ENCODE measurements at places on chromosomes 5 and 9. TPM values are rescaled to one million over a fixed set of nuclear protein-coding genes. Genes with fewer than 3 reads are reported as not detected.

CNTNAP3 gene
- total RNA-seq = 11.0 TPM

SLC46A2 gene
- not detected for total RNA-seq

PLCXD3 gene
- total RNA-seq = 0.13 TPM

IL3 gene
- total RNA-seq = not detected

LMAN2 gene
- total RNA-seq = 199 TPM

SPINK6 gene
- 0.49 TPM for total RNA-seq

PCDHB6 gene
- total RNA-seq = 0.89 TPM

MLANA gene
- total RNA-seq = not detected

MAT2B gene
- 44.6 TPM for total RNA-seq

TLN1 gene
- total RNA-seq = 128 TPM

Measured in A549 treated with GW870086 at 1 μM for 4 hours (cell line).